Dermis lymphatic vessel endothelial cell (primary cell): ENCODE measurements at places on chromosomes 1 and 21. TPM values are rescaled to one million over a fixed set of nuclear protein-coding genes. Genes with fewer than 3 reads are reported as not detected.

The NTMT2 gene
- not detected in 2 replicates for total RNA-seq

The CSMD2 gene
- total RNA-seq, result under 0.01 TPM in 2 replicates

The OR2L8 gene
- not detected in 2 replicates for total RNA-seq

The S100A6 gene
- total RNA-seq, result 478 and 706 TPM in 2 replicates

The KCNA3 gene
- not detected in 2 replicates for total RNA-seq

The KCNK1 gene
- total RNA-seq, result 0.09 TPM in 1 of 2 replicates, not detected in the other

The GBP4 gene
- total RNA-seq, result 0.54 and 1.0 TPM in 2 replicates

The SLC35F3 gene
- not detected in 2 replicates for total RNA-seq
